ENCODE measurements at places on chromosomes 7 and 10.

DNA sequence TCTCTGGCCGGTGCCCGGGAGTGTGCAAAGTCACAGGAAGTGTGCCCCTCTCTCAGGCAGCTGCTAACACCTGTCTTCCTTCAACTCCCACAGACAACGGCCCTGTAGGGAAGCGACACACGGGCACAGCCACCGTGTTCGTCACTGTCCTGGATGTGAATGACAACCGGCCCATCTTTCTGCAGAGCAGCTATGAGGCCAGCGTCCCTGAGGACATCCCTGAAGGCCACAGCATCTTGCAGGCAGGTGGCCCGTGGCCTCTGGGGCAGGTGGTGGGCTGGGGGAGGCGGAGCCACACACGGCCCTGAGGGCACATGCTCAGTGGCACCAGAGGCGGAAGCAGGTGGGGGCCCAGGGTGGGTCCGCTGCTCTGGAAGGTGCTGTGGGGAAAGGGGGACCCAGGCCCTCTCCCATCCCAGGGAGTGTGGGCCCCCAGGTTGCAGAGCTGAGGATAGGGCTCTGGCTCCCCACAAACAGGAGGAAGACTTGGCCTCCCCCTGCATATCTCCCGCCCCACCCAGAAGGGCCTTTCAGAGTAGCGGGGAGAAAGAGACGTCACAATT, 6.9 kb downstream of the C10orf105 start:
- DNase-seq: no peak

- DNase-seq: no peak
These were observed 407.7 kb downstream of the SH2D4B start for GRCh38 chr10:80945264-80945880.

DNA sequence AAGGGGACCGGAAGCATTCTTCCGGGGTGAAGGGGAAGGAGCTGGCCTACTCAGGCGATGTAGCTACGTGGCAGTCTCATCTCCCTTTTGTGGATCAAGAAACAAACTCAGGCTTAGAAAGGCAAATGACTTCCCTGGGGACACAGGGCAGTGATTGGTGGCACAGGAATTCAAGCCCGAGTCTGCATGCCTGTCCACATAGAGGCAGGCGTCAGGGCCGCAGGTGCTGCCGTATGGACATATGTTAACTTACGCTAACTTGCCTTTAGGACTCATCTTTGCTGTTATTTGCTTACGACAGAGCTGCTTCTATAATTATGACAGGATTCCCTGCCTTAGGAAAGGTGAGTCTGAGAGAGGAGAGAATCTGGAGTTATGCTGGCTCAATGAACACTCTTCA, 42.3 kb upstream of the KLF6 start:
- no peak for DNase-seq

DNA sequence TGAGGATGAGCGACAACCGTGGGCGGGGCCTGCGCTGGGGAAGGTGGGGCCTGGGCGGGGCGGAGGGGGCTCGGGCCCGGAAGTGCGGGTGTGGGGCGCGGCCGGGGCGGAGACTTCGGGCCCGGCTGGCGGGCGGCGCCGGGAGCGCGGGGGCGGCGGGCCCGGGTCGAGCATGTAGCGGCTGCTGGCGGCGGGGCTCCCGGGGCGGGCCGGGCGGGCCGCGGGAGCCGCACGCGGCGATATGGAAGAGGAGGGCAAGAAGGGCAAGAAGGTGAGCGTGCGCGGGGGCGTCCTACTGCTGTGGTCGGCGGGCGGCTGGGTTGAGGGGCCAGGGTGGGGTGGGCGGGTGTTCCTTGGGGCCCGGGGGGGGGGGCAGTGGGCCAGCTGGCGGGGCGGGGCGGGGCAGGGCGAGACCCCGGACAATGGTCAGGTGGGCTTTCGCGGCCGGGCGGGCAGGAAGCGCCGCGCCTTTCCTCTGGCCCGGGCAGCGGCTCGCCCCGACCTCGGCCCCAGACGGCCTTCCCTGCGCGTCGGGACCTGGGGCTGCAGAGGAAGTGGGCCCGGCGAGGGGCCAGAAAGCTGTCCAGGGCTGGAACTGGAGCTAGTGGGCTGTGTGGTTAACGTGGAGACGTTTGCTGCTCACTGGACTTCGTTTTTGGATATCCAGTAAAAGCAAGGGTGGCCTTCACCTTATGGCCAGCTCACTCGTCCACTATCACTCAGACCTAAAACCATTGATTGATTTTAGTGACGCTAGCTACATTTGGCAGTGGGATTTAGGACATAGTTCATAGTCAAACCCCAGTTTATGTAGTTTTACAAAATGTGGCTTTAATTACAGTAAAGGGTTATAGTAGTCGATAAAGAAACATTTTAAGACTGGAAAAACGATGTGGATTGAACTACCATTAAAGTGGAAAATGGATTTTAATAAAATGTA, at the start of gene CCM2:
CCM2 (plus strand) TSS at position 109 of the 940 bp plus-strand sequence; CDS start at position 242, 133 bp downstream.
- DNase-seq: no peak

DNA sequence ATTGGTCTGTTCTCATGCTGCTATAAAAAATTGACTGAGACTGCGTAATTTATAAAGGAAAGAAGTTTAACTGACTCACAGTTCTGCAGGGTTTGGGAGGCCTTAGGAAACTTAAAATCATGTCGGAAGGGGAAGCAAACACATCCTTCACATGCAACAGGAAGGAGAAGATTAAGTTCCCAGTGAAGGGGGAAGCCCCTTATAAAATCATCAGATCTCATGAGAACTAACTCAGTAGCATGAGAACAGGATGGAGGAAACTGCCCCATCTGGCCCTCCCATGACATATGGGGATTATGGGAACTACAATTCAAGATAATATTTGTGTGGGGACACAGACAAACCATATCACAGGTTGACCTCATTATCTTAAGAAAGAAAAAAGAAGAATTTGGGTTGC, 134.5 kb downstream of the PPP1R3A start:
- DNase-seq: no peak

GRCh38 chr7:27714831-27715444, 25.0 kb upstream of the TAX1BP1 start:
- DNase-seq: no peak

DNA sequence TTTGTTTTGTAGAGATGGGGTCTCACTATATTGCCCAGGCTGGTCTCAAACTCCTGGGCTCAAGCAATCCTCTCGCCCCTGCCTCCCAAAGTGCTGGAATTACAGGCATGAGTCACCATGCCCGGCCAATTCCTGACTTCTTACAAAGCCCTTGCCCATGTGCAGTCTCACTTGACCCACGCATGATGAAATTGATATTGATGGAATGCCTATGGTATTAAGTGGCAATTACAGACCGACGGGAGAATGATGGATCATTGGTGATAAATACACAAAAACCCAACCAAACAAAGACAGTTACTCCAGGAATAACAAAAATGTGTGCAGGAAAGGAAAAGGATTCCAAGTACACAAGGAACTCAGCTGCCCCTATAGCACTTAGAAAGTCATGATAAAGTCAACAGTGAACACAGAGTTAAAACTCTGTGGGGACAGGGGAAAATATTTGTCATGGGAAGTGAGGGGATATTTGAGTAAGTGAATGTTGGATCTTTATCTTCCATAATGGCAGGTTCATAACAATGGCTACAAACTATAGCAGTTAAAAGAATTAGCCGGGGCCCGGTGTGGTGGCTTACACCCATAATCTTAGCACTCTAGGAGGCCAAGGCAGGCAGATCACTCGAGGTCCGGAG, 21.6 kb downstream of the HIP1 start:
- no peak for DNase-seq
